ENCODE measurements at places on chromosomes 1 and 21.

- DNase-seq, result no peak
These were observed at the start of gene PRDX6 for GRCh38 chr1:173477286-173478093. Gene PRDX6, plus strand, starts transcription at chr1:173477335. Its CDS starts 63 bp downstream, at chr1:173477398.

- no peak for DNase-seq
These were observed 53.4 kb downstream of the GALNT2 start for GRCh38 chr1:230120289-230120920.

DNA sequence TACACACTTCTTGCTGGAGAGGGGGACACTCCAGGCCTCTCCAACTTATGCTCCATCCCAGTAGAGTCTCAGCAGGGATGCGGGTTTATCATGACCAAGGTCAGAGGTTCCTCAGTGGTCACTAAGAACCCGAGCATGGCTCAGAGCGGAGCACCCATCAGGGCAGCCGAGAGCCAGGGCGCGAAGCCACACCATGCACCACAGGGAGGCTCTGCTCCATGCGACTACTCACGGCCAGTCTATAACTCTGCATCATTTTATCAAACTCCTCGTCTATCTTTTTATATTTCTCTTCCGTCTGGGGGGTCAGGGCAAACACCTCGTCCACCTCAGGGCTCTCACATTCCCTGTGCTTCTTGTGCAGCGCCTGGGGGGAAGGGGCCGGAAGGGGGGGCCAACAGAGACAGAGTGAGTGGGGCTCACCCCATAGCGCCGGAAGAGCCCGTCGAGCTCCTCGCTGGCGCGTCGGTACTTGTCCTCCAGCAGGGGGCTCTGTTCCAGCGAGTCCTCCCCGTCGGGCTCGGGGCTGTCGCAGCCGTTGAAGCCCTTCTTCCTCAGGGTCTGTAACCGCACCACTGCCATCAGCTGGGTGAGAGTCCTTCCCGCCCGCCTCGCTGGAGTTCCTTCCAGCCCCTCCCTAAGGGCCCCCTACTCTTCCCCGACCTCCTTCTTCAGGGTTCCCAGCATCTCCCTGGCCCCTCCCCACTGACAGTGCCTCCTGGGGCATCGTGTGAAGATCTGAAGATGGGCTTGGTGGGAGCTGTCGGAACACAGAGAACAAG is 20.0 kb downstream of the MEF2D start:
- peak; percentile 92 for DNase-seq

DNA sequence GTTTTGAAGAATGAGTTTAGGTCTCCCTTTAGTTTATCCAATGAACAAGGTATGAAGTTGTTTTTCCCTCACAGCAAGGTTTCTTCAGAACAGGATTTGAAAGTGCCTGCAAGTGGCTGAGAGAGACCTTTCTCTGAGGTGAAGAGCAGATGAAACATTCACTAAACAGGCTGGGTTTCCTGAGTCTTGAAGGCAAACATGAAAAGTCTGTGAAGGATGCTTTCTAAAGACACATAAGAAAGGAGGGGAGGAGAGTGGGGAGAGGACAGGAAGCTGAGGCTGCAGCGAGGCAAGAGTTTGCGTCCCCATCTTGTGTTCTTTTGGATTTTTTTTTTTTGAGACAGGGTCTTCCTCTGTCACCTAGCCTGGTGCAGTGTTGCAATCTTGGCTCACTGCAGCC is 95.7 kb upstream of the SIM2 start:
- no peak for DNase-seq

GRCh38 chr1:26283279-26283853 is 3.5 kb downstream of the SH3BGRL3 start:
- peak; percentile 11 for DNase-seq

DNA sequence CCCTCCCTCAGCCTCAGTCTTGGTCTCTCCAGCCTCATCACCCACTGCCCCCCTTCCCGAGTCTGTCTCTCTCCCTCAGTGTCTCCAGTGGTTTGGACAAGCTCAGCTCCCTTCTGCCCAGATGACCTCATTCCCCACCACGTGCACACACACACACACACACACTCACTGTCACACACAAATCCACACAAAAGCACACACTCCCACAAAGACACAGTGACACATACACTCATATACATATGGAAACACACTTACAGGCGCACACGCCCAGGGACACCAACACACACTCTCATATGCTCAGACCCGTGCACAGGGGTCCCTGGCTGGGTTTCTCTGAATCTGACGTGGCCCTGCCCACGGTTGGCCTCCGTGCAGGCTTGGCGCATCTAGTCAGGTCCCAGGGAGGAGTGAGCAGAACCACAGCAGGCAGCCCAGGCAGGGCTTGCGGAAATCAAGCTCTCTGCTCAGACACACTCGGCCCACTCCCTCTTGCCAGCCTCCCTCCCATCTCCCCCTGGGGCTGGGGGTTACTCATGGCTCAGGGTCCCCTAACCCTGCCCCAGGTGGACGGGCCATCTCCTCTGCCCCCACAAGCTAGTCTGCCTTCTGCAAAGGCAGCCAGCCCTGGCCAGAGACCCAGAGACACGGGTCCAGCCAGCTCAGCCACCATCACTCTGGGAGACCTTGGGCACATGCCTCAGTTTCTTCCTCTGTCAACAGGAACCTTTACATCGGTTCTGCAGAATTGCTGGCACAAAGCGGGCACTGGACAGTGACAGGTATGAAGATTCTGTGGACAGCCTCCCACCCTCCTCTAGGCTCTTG is 38.5 kb upstream of the FAM131C start:
- DNase-seq, result no peak

- DNase-seq, result no peak
These were observed 258.0 kb downstream of the LTN1 start for GRCh38 chr21:28734522-28735175.

DNA sequence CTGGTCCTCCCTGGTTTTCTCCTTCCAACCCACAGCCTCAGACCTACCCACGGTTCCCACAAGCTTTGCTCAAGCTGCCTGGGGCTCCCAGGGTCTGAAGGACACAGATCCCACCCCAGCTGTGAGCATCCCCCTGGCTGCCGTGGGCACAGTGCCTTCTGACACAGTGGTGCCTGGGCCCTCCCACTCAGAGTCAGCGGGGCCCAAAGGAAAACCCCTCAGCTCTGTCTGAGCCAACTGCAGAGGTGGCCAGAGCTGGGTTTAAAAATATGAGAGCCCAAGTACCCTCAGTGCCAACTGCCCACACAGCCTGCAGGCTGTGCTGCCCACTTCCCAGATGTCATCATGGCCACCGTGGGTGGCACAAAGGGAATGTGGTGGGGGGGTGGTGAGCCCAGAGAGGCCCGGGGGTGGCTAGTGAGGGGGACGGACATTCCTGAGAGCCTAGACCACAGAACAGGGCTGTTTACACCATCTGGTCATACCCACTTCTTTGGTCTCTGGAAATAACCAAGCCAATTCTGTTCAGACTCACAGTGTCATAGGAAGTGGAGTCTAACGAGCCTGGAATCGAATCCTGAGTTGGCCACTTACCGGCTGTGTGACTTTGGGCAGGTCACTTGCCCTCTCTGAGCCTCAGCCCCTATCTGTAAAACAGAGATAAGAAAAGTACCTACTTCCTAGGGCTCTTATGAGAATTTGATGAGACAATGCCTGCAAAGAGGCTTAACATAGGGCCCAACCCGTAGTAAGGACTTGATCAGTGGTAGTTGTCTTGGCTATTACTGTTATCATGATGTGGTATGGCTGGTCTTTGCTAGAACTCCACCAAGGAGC is 85.5 kb downstream of the CAMK2N1 start:
- DNase-seq, result no peak

DNA sequence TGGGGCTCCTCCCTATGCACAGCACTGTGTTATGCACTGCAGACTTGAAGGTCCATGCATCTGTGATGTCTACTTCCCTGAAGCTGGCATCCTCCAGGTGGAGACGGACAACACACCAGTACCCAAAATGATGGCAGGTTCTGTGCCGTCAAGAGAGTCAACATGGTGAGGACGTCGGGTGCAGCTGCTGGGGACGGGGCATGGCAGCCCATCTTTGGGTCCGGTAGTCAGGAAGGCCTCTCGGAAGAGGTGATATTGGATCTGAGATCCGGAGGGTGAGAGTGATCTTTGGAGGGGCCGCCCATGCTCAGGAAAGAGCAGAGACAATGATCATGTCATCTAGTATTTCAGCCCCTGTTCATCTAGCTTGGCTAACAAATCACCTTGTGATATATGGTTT is 104.1 kb downstream of the RIPK4 start:
- no peak for DNase-seq

GRCh38 chr1:159918352-159919200 is 6.7 kb downstream of the TAGLN2 start:
- DNase-seq, result no peak

DNA sequence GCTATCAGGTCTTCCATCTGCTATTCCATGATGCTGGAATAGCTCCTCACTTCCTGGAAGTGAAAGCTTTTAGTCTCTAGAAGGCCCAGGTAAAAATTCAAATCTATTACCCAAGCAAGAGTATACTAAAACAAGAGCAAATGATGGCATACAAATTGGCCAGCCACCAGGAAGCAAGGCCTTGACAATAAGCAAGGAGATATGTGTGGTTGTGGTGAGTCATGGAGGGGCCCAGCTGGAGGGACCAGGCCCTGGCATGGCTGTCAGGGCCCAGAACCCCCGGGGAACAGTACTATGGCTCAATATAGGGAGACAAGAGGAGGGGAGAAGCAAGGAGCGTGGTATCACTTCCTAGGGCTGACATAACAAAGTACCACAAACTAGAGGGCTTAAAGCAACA is 358.7 kb downstream of the RRAGC start:
- DNase-seq, result no peak

GRCh38 chr1:224785040-224785328 is 144.5 kb upstream of the DNAH14 start:
- DNase-seq, result no peak

GRCh38 chr1:203199816-203200571 is 13.5 kb upstream of the CHI3L1 start:
- DNase-seq, result no peak

DNA sequence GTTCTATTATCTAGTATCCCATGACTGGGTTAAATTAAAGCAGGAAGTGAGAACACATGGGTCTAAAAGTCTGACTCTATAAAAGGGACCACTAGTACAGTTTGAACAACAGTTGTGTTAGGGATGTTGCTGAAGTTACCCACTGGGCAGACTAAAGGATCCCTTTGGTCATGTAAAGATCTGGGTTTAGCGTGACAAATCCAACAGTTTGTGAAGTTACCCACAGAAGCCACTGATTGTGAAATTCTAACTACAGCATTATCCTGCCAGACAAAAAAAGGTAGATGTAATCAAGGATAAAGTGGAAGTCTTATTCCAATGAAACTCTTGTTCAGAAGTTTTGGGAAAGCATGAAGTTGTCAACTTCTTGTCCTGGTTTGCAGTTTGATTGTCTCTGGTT is 5.7 kb downstream of the QSOX1 start:
- no peak for DNase-seq

GRCh38 chr1:166031932-166032571 is 134.7 kb downstream of the FAM78B start:
- DNase-seq, result no peak

- no peak for DNase-seq
These were observed 58.0 kb downstream of the PGM1 start for GRCh38 chr1:63651161-63651701.

DNA sequence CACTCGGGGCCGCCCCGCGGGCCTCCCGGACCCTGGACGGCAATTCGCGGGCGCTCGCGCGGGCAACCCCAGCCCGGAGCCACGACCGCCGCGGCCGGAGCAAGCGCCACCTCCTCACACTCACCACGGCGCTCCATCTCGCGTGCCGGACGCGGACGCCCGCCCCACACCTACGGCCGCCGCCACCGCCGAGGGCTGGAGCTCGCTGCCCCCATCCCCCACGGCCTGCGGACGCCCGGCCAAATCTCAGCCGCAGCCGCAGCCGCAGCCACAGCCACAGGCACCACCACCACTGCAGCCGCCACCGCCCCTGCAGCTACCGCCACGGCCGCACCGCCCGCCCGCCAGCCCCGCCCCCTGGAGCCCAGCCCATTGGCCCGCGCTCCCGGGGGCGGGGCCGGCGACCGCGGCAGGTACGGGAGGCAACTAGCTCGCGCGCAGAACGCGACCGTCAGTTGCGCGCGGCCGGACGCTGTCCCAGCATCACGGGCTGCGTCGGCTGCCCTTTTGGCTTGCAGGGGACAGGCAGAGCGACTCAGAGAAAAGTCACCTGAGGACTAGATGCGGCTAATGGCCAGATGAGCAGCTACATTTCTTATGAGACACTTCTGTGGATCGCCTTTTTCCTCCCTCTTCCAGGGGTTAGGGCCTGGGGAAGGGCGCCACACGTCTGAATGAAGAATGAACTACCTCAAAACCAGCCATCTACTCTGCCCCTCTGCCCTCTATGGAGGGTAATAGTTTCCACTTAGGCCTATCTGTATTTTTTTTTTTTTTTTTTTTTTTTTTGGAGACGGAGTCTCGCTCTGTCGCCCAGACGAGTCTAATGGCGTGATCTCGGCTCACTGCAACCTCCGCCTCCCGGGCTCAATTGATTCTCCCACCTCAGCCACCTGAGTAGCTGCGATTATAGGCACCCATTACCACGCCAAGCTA is at the start of gene ARHGAP29:
Gene ARHGAP29 (minus strand): TSS at position 294 of the 936 bp plus-strand sequence. CDS start 5,973 bp downstream, outside the sequence.
- peak; percentile 51 for DNase-seq

DNA sequence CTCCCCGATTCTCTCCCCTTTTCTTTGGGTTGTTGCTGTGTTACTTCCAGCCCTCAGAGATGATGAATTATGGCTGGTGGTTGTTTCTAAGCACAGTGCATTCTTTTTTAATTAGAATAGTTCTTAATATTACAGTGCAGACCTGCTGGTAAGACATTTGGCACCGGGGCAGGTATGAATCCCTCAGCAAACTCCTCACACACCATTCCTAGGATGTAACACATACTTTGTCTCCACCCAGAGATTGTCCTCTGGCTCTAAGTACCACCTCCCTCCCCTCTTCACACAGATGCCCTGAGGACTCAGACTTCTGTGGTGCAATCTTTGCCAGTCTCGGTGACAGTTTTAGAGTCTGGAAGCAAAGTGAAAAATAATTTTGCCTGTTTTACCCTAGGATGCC is 143.1 kb downstream of the HLX start:
- no peak for DNase-seq

DNA sequence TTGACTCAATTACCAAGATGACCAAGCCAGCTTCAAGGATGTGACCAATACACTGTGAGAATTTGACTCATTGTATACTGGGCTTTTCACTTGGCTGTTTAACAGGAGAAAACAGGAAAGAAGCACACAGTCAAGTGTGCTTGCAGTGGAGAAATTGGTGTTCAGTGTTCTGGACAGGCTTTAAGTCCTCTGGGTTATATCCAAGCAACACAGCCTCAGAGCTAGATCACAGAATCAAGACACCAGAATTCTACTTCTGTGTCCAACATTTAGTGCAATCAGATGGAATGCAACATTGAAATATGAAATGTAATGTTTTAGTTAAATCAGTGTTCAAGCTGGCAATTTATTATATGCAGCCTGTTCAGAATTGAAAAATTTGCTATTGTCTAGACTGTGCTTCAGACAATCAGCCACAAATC is 694.4 kb downstream of the LTN1 start:
- no peak for DNase-seq

DNA sequence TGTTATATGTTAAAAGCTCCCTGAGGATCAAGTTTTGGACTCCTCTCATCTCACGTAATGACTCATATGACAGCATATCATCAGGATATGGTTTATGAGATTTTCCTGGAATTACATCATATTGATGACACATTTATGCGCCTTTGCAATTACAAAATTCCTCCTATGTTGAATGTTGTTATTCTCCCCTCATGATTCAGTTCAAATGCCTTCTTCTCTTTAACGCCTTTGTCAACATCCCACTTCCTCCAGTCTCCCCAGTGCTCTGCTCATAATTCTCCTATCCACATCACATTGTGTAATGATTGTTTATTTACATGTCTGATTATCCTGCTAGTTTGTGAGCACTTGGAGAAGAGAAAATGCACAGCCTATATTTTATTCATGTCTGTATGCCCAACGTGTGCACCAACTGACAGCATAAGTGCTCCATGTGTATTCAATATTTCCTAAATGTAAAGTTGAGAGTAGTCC is 80.9 kb upstream of the BACH1 start:
- no peak for DNase-seq
